CD4-positive, alpha-beta T cell treated with Interleukin-6 at 100 ng/mL for 8 hours (primary cell): ENCODE measurements at places on chromosomes 1 and 21.

GRCh38 chr1:27372808-27373690 lies 1.6 kb downstream of the FCN3 start:
- DNase-seq, result no peak

DNA sequence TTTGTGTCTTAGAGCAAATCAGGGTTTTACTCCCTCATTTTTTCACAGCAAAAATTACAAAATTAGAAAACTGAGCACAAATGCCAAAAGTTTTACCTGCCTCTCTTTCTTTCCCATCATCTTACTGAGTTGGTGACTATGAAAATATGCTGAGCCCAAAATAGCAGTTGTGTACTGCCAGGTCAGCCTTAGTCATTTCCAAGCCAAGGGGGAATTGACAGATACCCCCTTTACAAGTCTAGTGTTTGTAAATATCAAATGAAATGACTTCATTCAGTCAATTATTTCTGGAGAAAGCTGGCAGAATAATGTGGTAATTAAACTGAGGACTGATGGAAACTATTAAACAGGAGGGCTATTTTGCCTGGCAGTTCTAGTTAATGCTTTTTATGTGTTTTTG lies 11.4 kb upstream of the GORAB start:
- no peak for DNase-seq

GRCh38 chr1:109266965-109267364 lies 16.0 kb downstream of the PSRC1 start:
- no peak for DNase-seq

- DNase-seq, result no peak
Observed at GRCh38 chr1:160702100-160702499, 9.5 kb downstream of the CD48 start.

- DNase-seq, result no peak
Observed at GRCh38 chr1:235075777-235076308, 52.8 kb downstream of the TOMM20 start.

DNA sequence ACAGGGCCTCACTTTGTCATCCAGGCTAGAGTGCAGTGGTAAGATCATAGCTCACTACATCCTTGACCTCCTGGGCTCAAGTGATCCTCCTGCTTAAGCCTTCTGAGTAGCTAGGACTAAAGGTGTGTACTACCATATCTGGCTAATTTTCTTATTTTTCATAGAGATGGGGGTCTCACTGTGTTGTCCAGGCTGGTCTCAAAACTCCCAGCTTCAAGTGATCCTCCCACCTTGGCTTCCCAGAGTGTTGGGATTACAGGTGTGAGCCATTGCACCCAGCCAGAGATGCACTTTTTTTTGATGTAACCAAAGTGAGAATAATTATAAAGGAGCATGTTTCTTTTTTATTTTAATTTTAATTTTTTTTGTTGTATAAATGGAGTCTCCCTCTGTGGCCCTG lies 28.4 kb downstream of the CLIC4 start:
- DNase-seq, result no peak

DNA sequence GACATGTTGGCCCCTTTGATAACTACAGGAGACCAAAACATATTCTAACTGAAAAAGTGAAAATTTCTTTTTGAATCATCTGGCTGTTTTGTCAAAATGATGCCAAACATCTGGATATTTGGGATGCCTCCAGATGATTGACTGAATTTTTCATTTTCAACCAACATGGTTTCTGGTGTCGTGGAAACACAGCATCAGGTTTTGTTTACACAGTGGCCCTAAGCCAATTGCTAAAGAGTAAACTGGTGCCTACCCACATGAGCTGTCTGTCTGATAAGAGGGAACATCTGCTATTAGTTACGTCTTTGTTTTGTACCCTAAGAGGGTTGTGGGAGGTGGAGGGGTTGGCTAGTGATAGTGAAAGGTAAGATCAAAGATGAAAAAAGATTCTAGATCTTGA lies 204.8 kb downstream of the KCNK2 start:
- no peak for DNase-seq

- DNase-seq, result no peak
Observed at GRCh38 chr1:29349871-29350491, 113.7 kb downstream of the PTPRU start.

DNA sequence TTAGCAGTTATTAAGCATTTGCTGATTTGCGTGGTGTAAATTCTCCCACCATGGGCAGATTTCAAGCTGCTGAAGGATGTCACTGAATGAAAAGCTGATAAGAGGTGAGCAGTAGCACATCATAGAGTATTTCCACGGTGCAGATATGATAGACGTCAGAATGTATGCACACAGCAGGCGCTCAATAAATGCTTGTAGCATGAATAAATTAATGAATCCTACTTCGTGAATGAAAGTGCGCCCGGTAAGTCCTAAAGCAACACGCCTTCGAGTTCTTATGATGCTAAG lies 510 bp upstream of the UBIAD1 start:
- DNase-seq, result no peak

GRCh38 chr1:225879521-225880221 lies 2.5 kb downstream of the TMEM63A start:
- no peak for DNase-seq

GRCh38 chr1:196128835-196129234 lies 479.4 kb downstream of the KCNT2 start:
- DNase-seq, result no peak
